Fibroblast of skin of left biceps (primary cell): ENCODE measurements at places on chromosomes 3 and 15.

DNA sequence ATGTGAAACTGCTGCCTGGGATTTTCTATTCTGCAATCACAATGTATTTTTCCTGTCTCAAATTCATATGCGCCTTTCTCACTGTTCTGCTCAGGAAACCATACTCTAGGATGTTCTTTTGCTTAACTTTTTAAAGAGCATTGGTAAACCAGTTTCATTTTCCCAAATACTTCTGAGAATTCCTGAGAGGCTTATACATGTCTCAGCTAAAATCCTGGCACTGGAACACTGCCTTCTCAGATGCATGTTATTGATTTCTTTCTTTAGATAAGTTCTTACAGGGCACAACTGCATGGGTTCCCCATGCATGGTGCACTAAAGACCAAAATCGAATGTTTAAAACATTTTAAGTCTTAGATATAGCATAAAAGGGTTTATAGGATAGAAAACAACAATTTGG, 178.3 kb upstream of the PLSCR5 start:
- peak; percentile 8 for DNase-seq

GRCh38 chr3:60956729-60957128, 294.5 kb downstream of the FHIT start:
- DNase-seq, result no peak

DNA sequence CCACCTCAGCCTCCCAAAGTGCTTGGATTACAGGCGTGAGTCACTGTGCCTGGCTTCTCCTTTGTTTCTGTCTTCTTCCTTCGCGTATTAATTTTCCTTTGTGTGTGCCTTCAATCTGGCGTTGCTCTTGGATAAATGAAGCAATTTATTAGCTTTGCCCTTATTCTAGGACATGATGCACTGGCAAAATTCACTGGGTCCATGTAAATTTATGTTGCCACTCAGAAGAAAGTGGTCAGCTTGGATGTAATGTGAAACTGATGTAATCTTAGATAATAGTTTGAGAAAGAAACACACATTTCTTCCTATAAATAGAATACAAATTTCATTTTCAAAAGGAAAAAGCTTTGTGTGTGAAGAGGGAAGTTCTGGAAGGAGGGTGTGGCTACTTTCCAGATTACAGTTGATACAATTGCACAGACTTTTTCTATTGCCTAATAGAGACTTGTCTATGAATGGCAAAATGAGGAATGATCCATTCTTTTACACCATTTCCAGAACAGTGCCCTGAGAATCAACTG, 23.3 kb upstream of the ATP1B3 start:
- no peak for DNase-seq

DNA sequence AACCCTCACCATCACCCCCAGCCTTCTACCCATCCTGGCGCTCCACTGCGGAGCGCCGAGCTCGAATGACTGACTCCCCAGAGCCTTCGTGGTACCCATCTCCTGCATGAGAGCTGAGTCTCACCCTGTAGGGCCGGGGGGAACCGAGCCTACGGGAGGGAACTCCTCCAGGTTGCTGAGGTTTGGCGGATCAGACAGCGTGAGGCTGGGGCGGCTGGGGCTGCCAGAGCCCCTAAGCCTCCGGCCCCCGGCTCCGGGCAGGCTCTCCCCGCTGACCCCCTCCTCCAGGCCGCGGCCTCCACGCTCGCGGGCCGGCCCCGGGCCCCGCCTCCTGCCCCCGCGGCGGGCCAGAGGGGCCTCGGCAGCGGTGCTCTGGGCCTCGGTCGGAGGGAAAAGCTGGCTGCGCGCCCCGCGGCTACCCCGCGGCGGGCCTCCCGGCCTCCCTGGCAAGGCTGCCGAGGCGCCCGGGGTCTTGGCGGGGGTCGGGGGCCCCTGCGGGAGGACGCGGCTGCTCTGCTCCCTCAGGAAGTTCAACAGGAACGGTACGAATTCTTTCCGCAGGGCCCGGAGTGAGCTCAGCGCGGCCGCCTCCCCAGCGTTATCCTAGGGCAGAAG, 643 bp downstream of the CDAN1 start:
- DNase-seq, result no peak

DNA sequence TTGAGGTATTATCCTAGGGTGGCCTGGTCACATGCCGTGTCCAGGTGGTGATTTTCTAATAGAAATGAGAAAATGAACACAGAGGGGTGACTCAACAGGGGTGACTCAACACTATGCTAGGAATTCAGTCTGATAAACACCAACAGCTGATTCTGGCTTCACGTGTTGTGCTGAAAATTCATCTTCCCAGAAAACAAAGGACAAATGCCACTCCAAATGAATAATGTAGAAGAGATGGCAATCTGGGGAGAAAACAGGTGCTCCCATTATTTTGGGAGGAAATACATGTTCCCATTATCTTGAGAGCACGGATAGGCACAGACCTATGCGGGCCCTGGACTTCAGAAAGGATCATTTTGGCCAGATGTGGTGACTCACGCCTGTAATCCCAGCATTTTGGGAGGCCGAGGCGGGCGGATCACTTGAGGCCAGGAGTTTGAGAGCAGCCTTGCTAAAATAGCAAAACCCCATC, 101.2 kb upstream of the MEX3B start:
- DNase-seq, result peak; percentile 28

- no peak for DNase-seq
These were observed 137.9 kb upstream of the LRIG1 start for GRCh38 chr3:66638717-66639116.

DNA sequence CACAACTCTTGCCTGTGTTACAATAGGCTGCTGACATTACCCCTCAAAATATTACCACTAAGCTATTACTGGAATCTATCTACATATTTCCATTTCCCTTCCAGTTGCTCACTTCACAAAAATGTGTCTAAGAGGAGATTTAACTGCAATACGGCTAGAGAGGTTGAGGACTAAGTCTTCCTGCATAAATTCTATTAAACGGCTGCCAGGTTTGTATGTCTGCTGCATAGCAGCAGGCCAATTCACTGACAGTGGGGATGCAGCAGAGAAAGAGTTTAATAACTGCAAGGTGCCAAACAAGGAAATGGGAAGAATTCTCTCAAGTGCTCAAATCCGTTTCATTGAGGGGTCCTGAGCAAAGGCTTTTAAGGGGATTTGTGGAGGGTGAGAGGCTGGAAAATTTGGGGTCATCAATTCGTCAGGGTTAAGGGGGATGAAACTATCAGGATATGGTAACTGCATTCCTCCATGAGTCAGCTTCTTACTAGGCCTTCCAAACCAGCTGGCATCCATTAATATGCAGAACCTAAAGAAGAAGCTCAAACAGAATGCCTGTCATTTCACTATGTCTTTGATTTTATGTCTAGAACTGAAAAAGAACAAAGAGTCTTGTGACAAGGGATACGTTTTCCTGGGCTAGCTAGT, 675.6 kb downstream of the TBL1XR1 start:
- peak; percentile 83 for DNase-seq
